Mesenteric fat pad (tissue), 1 donor: ENCODE measurements at places on chromosomes 4 and X. TPM values are rescaled to one million over a fixed set of nuclear protein-coding genes. Genes with fewer than 3 reads are reported as not detected.

DNA sequence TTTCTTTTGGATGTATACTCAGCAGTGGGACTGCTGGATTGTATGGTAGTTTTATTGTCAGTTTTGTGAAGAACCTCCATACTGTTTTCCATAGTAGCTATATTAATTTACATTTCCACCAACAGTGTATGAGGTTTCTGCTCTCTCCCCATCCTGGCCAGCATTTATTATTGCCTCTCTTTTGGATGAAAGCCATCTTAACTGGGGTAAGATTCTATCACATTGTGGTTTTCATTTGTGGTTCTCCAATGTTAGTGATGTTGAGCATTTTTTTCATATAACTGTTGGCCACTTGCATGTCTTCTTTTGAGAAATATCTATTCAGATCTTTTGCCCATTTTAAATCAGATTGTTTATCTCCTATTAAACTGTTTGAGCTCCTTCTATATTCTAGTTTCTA, 27.6 kb downstream of the QRFPR start:
- no peak for DNase-seq

- DNase-seq: peak; percentile 39
Measured at GRCh38 chrX:47515941-47516665, 33.1 kb upstream of the ZNF41 start.

DNA sequence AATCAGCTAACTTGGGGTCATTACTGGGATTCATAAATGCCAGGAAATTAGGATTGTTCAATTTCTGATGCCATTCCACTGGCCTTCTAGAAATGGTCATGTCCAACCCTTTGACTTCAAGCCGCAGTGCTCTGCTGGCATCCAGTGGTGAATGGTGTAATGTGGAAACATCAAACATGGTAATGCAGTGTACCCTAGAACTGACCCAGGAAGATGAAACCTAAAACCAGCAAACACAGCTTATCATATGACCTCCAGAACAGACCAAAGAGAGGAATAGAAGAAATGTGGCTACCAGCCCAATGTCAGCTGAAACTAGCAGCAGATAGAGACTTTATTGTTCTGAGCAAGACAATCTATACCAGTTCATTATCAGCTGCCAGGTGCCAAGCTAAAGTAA, 13.8 kb downstream of the CXCL13 start:
- DNase-seq: no peak

GRCh38 chr4:11194431-11194830, 234.3 kb downstream of the HS3ST1 start:
- no peak for DNase-seq

DNA sequence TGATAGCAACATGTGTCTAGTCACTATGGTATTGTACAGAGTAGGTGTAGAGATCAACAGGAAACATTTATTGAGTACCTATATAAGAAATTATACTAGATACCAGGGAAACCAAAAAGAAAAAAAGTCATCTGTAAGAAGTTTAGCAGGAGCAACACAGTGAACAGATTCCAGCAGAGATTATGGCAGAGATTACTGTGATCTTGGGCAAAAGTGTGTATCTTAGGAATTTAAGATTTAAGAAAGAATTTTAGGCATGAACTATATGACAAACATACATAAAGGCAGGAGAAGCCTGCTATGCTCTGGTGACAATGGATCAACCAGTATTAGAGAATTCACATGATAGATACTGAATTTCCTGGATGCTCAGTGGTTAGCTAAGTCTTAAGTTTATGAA, 37.9 kb downstream of the SNCA start:
- no peak for DNase-seq

GRCh38 chr4:108540536-108540935, 79.8 kb upstream of the RPL34 start:
- DNase-seq: no peak

DNA sequence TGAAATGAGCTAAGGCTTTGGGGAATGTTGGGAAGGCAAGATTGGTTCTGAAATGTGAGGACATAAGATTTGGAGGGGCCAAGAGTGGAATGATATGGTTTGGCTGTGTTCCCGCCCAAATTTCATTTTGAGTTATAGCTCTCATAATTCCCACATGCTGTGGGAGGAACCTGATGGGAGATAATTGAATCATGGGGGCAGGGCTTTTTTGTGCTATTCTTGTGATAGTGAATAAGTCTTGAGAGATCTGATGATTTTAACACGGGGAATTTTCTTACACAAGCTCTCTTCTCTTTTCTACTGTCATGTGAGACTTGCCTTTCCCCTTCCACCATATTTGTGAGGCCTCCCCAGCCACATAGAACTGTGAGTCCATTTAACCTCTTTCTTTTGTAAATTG, 157.6 kb upstream of the C1QTNF7 start:
- DNase-seq: no peak

DNA sequence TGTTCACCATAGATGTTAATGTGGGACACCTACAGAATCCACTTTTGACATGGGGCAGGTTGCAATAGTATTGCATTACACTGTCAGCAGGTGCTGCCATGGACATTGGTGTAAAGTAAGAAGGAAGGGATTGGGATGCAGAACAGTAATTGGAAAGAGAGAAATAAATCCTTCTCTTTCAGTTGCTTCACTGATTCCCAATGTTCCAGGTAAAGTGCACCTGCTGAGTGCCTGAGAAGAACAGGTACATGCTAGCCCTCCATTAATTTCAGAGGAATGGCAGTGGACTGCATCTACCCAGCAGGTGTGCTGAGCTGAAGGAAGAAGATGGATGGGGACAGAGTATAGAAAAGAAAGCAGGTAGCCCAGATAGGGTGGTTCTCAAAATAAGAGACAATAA, 248.5 kb downstream of the TENM3 start:
- no peak for DNase-seq

DNA sequence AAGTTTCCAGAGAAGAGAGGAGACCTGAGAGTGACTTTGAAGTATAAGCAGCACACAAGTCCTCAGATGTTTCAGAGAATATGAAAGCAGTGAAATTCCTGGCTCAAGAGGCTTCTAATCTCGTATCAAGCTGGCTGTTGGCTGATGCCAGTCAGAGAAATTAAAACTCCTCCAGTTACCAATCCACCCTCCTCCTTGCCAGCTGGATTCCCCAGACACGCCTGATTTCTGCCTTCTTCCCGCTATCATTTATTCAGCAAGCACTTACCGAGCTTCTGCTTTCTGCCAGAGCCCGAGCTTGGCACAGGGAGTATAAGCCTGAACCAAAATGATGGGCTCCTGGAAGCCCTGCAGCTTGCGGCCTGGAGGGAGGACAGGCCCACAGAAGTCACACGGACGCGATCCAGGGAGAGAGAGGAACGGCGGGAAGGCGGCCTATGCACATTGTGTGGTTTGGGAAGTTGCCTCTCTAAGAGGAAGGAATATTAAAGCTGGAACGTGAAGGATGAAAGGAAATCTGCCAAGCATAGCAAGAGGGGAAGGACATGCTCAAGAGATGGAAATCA, 102.4 kb upstream of the TBL1X start:
- no peak for DNase-seq

- no peak for DNase-seq
Measured at GRCh38 chr4:111963158-111963700, 182.0 kb upstream of the FAM241A start.

DNA sequence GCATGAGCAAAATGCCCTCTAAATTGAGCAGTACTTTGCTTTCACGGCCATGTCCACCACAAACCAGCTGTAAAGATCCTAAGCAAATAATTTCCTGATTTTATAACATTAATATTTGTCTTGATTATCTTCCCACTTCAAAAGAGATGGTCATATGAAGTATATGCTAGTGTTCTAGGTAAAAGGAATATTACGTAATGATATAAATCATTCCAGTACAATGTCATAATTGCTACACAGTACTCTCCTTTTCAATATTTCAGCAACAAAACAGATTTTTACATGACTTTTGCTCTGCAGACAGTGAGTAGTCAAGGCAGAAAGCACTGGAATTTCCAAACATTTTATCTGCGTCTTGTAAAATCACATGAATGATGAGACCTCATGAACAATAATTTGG, 572.8 kb upstream of the FRG1 start:
- no peak for DNase-seq

DNA sequence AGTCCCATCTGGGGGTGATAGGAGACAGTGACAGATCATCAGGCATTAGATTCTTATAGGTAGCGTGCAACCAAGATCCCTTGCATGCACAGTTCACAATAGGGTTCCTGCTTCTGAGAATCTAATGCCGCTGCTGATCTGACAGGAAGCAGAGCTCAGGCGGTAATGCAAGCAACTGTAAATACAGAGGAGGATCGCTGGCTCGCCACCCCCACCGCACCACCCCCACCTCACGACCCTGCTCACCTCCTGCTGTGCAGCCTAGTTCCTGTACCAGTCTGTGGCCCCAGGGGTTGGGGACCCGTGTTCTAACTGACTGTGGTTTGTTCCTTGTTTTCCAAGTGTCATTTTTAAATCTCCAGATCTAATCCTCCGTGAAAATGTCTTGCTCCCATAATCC, 89.0 kb upstream of the MAPK10 start:
- no peak for DNase-seq

DNA sequence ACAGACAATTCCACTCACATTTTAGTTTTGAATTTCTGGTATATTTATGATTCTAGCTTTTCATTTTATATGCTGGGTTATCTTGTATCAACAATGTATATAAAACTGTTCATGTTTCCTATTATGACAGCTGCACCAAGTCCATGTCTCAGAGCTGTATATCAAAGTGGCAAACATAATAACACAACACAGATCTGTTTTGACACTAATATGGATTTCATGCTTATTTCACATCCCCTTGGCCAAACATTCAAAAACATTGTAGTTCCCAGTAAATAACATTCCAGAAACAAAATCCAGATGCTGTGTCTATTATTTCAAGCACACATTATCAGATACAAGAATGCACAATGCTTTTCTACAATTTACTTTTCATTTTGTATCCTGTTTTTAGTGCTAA, 380.6 kb upstream of the MAGEB2 start:
- DNase-seq: no peak

GRCh38 chrX:17527922-17528321, 152.9 kb downstream of the NHS start:
- no peak for DNase-seq

- DNase-seq: no peak
Measured at GRCh38 chr4:37612811-37613210, 73.4 kb downstream of the RELL1 start.

NKX6-1 gene
- total RNA-seq: not detected

TBC1D8B gene
- total RNA-seq: 6.5 TPM

CXorf49 gene
- total RNA-seq: not detected

DCAF12L2 gene
- not detected for total RNA-seq
